ENCODE measurements at places on chromosomes 3 and 15. TPM values are rescaled to one million over a fixed set of nuclear protein-coding genes. Genes with fewer than 3 reads are reported as not detected.

Gene PLA2G4E
- total RNA-seq, result not detected

Gene OXTR
- total RNA-seq, result 56.1 TPM

Gene GREM1
- 848 TPM for total RNA-seq

Gene FAN1
- 15.0 TPM for total RNA-seq

Gene LRRIQ4
- total RNA-seq, result not detected
